Fibroblast of upper back skin (primary cell): ENCODE measurements at places on chromosomes 11 and 22.

DNA sequence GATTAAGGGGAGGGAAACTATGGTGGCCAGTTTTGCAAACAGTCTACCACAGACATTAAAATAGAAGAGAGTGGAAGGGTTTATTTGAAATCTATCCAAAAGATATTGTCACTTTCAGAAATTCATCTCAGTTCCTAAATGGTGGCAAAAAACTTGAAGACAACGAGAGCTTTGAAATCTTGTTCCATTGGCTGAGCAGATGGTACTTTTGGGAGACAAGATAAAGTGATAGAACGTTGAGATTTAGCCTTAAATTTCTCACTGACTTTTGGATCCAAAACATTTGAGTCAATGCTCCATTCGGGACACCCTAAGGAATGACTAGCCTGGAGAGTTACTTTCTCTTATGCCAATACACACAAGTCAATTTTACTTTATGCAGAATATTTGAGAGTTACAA, 319.1 kb upstream of the LARGE1 start:
- no peak for DNase-seq

DNA sequence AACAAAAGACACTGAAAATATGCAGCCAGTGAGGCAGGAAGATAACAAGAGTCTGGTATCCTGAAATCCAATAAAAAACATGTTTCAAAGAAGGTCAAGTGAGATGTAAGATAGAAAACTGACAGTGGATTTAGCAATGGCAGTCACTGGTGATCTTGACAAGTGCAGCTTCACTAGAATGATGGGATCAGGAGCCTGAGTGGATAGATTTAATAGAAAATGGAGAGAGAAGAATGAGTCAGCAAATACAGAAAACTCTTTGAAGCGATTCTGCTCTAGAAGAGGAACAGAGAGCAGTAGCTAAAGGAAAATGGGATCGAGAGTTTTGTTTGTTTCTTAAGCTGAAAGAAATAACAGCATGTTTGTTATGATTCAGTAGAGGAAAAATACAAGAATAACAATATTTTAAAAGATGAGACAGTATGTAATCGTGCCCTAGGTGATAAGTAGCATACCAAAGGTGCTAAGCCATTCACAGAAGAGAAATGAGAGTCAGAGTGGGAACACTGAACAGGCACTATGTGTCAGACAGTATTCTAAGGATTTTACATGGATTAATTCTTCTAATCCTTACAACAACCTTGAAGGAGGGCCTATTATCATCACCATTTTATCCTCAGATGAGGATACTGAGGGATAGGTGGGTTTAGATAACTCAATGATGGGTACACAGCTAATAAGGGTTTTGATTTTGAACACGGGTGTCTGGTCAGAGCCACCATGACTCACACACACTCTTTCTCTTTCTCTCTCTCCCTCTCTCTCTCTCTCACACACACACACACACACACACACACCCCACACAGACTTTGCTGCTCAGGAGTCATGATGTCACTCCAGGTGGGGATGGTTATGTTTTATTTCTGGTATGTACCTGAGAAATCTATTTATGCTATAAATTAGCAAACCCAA, 36.3 kb downstream of the MRE11 start:
- DNase-seq, result peak; percentile 1

DNA sequence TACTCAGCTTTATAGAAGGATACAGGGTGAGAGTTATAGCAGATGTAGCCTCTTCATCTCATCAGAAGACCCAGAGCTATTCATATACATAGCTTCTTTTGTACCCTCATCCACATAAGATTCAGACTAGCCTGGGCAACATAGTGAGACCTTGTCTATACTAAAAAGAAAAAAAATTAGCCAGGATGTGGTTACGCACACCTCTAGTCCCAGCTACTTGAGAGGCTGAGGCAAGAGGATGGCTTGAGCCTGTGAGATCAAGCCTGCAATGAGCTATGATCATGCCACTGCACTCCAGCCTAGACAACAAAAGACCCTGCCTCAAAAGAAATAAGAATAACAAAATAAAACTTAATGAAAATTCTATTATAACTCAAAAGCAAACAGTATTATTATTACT, 36.7 kb upstream of the B3GNT6 start:
- DNase-seq, result no peak

GRCh38 chr11:85737738-85738137, 51.7 kb upstream of the CCDC89 start:
- no peak for DNase-seq

DNA sequence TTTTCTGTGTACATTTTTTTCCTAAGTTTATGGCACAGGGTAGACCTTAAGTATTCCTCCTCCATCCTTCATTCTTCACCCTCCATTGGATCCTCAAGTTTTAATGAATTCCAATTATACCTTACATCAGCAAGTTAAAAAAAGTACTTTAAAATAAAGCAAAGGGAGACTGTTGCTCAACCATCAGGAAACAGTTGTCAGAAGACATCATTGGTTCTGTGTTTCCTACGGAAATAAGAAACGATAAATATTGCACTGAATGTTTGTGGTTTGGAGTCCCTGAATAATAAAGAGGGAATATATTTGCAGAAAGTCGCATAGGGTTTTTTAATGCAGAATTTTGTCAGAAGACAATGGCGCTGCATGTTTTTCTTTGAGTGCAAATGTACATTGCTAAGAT, 28.1 kb upstream of the LDHA start:
- no peak for DNase-seq

- no peak for DNase-seq
These were observed 67.3 kb downstream of the RNF169 start for GRCh38 chr11:74815966-74816365.
